Central memory CD8-positive, alpha-beta T cell (primary cell): ENCODE measurements at places on chromosomes 2 and 18.

- no peak for DNase-seq
Observed at GRCh38 chr2:231308631-231309428, 86.7 kb upstream of the B3GNT7 start.

DNA sequence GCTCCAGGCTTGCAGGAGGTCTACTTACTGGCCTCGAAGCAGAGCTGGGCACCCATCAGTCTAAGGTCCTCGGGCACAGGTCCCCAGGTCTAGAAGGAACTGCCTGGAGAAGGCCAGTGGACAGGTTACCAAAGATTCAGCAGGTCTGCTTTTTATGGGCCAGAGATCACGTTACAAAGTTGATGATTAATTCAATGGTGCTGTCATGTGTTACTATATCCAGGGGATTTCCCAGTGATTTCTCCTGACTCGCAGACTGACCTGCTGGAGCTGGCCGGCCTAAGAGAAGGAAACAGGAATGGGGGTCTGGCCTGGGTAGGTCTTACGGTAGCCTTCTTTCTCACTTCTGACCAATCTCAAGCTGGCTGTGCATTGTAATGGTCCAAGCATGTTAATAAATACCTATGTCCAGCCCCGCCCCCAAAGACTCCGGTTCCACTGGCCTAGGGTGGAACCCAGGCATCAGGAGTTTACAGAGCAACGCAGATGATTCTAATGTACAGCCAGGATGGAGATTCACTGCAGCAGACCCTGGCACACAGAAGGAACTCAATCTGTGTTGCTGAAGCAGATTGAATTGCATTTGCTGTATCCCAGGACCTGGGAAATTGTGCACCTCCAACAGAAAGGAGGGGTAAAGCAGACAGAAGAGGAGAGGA lies at the start of gene NEURL3:
Gene NEURL3, minus strand, starts transcription at position 127 of the 659 bp plus-strand sequence. Its CDS starts 71 bp downstream, at position 56.
- DNase-seq: no peak

DNA sequence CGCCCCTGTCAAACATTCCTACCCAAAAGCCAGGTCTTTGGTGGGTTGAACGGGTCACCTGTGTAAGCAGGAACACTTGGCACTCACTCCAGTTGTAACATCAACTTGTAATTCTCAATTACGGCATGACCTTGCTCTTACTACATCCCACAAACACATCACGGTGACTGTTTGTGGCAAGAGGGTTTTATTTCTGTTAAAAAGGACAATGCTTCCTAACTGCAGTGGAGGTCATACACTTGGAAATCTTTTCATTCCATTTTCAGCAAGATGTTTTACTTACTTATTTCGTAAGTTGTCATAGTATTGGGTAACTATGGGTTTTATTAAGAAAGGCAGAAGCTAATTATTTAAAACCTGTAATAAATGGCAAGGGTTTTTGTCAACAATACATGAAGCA lies 126.1 kb downstream of the ZNF516 start:
- DNase-seq: no peak

DNA sequence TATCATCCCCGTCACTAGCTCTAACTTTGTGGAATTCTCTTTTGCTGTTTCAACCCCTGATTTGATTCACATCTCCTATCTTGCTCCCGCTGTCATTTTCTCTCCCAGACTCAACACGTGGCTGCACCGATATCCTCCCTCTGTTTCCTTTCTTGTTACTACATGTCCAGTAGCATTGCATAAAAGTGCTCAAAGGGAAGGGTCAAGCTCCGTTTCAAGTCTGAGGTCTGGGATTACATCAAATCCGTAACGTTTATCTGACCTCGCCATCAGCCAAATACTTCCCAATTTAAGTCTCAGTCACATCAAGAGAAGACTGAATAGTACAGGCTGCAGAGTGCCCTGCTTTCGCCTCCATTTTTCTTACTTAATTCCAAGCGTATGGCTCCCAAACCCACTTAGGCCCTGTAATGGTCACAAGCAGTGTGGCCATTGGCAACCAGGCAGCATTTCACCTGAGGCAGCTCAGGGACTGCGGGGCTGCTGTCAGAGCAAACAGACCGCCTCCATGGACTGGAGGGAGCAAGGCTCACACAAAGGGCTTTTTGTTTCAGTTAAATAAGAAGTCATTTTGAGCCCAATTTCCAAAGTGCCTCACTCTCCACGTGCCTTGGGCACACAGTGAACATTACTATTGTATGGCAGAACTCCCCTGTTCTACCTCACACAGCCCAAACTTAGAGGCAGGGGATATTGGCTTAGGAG lies 217.8 kb downstream of the BCL11A start:
- no peak for DNase-seq

DNA sequence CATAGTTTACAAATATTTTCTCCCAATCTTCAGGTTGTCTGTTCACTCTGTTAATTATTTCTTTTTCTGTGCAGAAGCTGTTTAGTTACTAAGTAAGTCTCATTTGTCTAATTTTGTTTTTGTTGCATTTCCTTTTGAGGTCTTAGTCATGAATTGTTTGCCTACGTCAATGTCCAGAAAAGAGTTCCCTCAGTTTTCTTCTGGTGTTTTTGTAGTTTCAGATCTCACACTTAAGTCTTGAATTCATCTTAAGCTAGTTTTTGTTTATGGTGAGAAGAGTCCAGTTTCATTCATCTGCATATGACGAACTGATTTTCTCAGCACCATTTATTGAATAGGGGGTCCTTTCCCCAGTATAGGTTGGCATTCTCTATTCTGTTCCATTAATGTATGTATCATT lies 1252.2 kb upstream of the TMEFF2 start:
- no peak for DNase-seq

DNA sequence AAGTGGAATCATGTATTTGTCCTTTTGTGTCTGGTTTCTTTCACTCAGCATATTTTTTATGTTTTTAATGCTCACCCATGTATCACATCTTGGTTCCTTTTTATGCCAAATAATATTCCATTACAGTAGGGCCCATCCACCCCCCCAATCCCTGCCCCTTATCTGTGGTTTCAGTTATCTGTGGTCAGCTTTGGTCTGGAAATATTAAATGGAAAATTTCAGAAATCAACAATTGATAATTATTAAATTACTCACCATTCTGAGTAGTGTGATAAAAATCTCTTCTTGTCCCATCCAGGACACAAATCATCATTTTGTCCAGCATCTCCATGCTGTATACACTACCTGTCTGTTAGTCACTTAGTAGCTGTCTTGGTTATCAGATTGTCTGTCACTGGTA lies 66.7 kb downstream of the BIRC6 start:
- DNase-seq: no peak

DNA sequence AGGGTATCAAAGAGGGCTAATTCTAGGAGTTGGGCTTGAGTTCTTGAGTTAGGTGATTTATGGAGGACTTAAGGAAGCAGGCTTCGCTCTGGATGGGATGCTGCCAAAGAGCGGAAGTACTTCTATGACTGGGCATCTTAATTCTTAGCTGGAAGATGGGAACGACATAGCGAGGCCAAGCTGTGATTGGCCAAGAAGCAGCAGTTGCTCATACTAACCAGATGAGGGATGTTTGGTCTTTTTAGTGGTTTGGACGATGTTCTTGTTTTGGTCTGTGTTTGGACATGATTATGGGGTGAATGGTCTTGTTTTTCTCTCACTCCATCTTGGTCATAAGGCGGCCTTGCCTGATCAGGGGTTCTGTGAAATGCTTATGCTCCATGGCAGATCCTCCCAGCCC lies 133.7 kb downstream of the MSH2 start:
- DNase-seq: no peak

GRCh38 chr2:7468955-7469354 lies 551.7 kb downstream of the RNF144A start:
- no peak for DNase-seq

DNA sequence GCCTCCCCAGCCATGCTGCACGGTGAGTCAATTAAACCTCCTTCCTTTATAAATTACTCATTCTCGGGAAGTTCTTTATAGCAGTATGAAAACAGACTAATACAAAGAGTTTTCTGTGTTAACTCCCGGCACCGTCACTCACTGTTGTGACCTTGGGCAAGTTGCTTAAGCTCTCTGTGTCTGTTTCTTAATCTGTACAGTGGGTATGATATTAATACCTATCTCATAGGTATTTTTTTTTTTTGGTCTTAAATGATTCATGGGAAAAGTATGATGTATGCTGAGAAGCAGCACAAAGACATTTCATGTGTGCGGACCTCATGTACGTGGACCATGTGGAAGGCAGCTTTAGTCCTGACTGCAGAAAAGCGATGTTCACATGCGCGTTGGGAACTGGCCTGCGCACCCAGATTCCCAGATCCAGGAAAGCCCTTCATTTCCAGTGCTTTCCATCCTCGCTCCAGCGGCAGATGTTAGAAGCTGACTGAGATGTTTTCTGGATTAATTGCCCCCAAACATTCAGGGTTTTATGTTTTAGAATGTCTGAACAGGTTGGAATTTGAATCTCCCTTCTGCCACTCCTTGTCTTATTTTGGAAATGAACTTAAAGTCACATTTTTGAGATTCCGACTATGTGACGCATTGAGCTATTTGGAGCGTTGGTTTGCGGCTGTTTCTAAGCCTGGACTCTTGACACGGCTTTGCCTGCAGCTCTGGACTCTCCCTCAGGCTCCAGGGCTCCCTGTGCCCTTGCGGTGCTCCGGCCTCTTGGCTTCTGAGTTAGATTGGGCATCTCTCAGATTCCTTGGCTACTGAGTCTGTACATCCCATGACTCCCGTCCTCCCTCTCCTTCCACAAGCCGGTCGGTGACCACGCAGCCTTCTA lies 61.4 kb downstream of the SLC4A3 start:
- no peak for DNase-seq

- no peak for DNase-seq
Observed at GRCh38 chr18:75116165-75116564, 92.8 kb downstream of the PTGR3 start.

GRCh38 chr2:195603998-195604397 lies 53.0 kb upstream of the SLC39A10 start:
- DNase-seq: no peak

DNA sequence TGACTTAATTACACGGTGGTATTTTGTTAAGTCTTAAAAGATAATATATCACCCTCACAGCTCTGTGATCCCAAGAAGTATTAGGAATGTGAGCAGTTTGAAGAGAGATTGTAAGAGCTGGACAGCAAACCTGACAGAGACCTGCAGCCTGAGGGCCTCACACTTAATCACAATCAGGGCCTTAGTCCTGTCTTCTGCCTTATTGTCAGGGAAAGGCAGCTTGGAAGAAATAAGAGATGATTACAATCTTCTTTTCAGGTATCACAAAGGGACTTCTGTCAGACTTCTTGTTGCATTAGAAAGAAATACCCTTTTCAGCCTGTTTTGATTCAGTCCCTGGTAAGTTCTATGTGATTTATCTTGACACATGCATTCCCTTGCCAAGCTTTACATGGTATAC lies 1433.8 kb upstream of the SLC39A10 start:
- DNase-seq: no peak

DNA sequence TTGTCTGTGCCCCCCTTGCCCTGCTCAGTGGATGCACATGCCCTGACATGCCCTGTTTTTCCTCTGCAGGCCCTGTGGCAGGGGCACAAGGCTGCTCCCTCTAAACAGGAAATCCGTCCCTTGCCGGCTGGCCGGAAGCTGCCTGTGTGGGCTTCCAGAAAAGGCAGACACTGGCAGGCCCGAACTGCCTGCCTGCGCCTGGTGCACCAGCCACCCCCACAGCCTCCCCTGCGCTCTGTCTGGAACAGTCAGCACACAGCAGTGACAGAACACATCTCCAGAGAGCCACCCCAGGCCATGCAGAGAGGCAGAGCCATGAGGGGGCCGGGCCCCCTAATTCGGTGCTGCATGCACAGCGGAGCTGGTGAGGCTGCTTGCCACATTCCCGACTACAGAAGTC lies 33.5 kb downstream of the LOXHD1 start:
- peak; percentile 11 for DNase-seq

DNA sequence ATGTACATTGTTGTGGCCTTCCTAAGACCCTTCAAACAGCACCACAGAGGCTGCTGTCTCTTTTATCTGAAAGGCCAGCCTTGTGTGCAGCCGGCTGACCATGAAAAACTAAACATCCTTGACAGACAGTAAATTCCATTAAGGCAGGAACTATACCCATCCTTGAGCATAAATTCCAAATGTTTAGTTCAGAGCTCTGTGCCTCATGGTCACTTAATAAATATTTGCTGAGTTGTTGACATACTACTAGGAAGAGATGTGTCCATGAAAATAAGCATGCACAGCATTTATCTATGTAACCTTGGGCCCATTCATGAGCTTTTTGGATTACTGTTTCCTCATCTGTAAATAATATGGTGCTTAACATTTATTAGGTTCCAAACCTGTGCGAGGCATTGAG lies 424.8 kb downstream of the HRH4 start:
- DNase-seq: no peak

DNA sequence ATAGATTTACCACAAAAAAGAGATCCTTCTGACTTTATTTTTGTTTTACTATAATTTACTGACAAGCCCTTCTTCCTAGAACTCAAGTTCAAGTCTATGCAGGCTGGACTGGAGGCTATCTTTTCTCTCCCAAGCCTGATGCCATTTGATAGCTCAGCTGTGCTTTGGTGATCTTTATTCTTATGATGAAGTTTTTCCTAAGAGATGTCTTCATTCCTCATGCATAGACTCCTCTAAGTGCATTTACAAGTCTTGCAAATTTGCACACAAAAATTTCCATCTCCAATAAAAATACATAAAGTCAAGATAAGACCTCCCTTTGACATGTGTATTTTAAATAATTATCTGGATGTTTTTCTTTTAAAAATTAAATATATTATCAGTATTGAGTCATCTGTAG lies 167.4 kb upstream of the ETAA1 start:
- DNase-seq: no peak

DNA sequence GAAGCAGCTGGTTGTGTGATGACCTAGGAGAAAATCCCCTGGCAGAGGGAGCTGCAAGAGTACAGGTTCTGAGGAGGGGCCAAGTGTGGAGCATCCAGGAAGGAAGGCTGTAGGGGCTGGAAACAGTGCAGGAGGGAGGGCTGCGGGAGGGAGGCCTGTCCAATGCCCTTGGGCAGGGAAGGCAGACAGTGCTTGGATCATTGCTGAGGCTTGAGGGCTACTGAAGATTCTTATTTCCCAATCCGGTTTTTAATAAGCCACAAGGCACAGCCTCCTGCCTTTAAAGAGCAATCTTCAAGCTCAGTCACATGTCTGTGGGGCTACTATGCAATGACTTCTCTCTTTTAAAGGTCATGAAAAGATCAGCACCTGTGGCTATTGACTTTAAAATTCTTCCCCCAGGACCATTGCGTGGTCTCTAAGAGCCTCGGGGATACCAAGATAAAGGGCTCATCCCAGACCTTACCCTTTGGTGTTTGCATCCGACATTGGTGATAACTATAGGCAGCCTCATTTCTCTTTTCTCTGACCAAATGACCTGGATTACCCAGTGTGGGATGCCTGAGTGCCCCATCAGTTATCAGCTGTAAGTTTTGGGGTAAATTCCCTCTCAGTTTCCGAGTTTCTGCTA lies 149.6 kb downstream of the DOCK10 start:
- no peak for DNase-seq
